ENCODE measurements at places on chromosomes 16 and 17. TPM values are rescaled to one million over a fixed set of nuclear protein-coding genes. Genes with fewer than 3 reads are reported as not detected.
A peak's percentile ranks its signal among the peaks of the same experiment; 100 is the strongest.

LLGL1 gene
- 12.1 TPM for total RNA-seq

GRCh38 chr17:81364278-81365147 is 30.7 kb upstream of the BAHCC1 start:
- no peak for DNase-seq

DNA sequence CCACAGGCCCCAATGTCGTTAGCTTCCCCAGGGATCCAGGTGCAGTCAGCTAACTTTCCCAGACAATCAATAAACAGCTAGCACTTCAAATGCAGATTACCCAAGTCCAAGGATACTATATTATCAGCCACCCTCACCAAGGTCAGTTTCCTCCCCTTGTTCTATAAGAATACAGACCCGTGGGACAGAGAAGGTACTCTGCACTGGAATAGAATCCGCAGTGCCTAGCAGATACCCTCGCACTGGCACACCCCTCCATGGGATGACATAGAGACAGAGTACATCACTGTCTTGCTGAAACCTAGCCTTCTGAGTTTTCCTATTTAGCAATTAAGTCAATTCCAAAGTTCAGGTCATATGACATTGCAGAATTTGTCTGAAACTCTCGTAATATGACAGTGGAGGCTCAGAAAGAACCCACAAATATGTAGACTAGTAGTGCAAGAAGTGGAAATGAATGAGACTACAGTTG is 40.0 kb upstream of the ABCA10 start:
- DNase-seq: no peak

GRCh38 chr16:67430977-67431774 is at the start of gene HSD11B2:
TSS of gene HSD11B2 (plus strand) at chr16:67431121. CDS start at chr16:67431249, 128 bp downstream.
- DNase-seq: peak; percentile 34

DNA sequence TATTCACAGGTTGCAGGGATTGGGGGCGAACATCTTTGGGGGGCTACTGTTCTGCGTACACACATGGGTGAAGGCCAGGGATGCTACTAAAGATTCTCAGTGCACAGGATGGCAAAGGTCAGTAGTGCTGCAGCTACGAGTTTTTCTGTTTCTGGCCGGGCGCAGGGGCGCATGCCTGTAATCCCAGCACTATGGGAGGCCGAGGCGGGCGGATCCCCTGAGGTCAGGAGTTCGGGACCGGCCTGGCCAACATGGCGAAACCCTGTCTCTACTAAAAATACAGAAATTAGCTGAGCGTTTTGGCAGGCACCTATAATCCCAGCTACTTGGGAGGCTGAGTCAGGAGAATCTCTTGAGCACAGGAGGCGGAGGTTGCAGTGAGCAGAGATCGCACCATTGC is 3.9 kb upstream of the ZNF598 start:
- no peak for DNase-seq

CIBAR2 gene
- total RNA-seq: not detected

DNA sequence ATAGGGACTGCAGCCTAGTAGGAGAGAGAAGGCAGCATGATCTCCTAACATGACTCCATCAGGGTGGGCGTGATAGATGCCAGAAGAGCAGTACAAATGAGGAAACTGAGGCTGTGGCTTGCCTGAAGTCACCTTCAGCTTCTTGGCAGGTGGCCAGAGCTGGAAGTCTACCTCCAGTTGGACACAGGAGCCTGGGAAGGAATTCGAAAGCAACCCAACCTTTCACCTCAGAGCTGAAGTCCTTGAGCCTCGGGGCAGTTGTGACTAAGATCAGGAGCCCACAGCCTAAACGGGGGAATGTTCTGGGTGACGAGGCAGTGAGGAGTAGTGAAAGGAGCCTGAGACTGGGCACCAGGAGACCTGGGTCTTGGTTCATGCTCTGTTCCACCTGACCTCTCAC is 9.4 kb upstream of the SLC52A1 start:
- DNase-seq: no peak

TEX14 gene
- not detected for total RNA-seq

All from H4 (cell line).